Stimulated activated CD4-positive, alpha-beta T cell treated with anti-CD3 and anti-CD28 coated beads, Interleukin-12 subunit alpha, Interleukin-12 subunit beta, amount 100 ng/mL, for 24 hours (primary cell): ENCODE measurements at places on chromosomes 16 and 17.

DNA sequence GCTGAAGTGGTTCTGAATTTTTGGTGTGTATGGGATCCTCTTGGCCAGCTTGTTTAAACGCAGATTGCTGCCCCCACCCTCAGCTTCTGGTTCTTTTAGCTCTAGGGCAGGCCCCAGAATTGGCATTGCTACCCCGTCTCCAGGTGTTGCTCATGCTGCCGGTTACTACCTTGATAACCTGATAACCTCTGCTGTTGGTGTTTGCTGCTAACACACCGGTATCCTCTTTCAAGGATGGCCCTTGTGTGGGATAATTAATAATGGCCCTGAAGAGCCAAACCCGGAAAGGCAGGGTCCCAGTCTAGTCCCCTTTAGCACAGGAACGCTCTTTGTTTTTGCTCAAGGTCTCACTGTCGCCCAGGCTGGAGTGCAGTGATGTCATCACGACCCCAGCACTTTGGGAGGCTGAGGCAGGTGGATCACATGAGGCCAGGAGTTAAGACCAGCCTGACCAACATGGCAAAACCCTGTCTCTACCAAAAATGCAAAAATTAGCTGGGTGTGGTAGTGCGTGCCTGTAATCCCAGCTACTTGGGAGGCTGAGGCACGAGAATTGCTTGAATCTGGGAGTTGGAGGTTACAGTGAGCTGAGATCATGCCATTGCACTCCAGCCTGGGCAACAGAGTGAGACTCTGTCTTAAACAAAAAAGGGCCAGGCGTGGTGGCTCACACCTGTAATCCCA, 1.3 kb upstream of the ST3GAL2 start:
- no peak for DNase-seq

- DNase-seq: no peak
Observed at GRCh38 chr17:2977157-2977556, 86.2 kb downstream of the OR1D5 start.

DNA sequence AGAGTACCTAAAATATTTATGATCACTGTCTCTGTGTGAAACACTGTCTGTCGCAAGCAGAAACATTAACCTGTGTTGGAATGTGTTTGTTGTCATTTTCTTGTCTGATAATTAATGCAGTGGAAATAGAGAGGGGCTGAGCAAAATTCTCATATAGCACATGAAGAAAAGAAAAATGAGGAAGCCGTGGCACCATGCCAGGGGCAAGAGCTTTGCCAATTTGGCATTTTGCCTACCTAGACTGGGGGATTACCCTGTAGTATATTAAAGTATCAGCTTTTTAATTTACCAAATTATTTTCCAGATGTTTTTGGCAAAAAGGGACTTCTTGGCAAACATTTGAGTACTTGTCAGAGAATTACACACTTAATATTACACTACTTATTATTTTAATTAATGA, 1326.6 kb upstream of the GOT2 start:
- DNase-seq: no peak

DNA sequence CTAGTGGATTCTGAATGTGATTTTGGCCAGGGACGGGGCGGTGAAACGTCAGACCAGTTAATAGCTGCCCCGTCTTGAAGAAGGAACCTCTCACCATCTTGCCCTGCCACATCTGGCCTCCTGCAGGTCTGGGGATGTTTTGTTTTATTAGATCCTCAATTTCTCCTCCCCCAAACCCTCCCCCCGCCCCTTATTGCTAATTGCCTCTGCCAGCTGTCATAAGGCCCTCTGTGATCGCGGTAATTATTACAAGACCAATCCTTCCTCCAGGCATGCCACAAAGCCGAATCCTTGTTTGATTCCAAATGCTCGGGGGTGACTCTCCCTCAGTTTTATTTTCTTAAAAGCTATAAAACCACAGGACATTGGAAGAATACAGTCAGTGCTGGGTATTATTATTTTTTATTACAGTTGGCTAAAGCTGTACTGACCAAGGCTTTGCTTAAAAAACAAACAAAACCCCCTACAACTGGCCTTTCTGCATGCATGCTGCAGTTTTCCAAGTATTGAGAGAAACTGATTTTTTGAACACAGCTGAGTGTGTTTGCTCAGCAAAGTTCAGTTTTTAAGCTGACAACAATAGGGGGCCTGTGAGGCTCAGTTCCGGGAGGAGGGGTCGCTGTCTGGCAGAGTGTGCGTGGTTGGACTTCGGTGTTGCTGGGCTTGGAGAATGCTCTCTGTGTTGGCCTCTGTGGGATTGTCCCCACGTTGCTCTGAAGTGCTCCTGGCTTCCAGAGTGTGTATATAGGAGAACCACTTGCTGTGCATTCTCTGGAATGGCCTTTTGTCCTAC, 1.7 kb downstream of the KSR1 start:
- DNase-seq: no peak

GRCh38 chr16:34078691-34079090, 619.3 kb downstream of the TP53TG3F start:
- DNase-seq: no peak

- no peak for DNase-seq
Observed at GRCh38 chr16:13098536-13098935, 197.1 kb downstream of the SHISA9 start.

- no peak for DNase-seq
Observed at GRCh38 chr17:50447870-50448595, 20.6 kb downstream of the CHAD start.

DNA sequence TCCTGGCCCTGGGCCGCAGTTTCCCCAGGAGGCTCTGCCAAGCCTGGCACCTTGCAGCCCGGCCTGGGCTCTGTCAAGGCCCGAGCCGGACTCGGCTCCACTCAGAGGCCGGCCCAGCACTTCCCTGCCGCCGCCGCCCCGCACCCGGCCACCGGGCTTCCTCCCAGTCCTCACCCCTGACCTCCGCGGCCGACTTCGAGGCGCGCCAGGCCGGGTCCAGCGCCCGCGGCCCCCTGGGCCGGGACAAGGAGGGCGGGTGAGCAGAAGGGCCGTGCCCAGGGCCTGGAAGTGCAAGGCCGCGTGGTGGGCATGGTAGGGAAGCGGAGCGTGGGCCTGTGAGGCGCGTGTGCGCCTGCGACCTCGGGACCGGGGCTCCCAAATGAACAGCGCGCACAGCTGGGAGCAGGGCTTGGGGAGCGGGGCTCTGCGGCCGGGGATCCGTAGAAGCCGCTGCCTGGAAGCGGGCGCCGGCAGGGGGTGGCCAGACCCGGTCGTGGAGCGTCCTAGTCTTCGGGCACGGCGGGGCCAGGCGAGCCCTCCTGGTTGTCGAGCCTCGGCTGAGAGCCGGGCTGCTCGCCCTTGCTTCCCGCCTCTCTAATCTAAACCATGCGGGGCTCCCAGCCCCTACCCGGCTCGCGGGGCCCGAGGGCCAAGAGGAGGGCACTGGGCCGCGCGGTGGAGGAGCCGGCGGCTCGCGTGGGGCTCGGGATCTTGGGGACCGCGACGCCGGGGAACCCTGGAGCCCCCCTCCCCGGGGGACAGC, 503 bp upstream of the TBX4 start:
- no peak for DNase-seq

- no peak for DNase-seq
Observed at GRCh38 chr16:49969091-49970030, 55.7 kb upstream of the CNEP1R1 start.

DNA sequence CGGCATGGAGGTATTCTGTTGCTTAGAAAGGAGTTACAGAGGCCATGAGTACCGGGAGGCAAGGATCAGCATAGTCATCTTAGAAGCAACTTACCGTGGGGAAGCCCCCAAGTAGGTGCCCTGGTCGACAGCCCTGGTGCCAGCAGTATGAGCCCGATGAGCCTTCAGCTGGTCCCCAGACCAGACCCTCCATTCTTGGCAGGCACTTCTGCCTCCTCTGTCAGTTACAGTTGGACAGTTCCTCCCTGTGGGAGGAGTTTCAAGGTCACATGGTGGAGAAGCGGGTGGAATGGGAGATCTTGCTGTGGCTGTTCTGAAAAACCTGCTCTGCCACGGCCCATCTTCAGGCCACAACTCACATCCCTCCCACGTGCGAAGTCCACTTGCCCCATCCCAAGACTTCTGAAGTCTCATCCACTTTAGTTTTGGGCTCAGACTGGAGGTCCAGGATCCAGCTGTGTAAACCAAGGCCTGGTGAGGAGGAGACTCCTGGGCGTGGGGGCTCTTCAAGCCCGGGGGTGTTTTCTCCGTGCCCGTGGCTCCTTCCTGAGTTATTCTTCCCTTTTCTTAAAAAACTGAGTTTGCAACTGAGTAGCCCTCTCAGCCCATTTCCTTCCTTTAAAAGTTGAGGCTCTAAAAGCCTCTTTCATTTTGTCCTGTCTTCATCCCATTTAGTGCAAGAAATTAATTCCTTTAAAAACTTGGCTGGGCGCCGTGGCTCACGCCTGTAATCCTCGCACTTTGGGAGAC, 133.5 kb downstream of the SEC14L1 start:
- DNase-seq: no peak

DNA sequence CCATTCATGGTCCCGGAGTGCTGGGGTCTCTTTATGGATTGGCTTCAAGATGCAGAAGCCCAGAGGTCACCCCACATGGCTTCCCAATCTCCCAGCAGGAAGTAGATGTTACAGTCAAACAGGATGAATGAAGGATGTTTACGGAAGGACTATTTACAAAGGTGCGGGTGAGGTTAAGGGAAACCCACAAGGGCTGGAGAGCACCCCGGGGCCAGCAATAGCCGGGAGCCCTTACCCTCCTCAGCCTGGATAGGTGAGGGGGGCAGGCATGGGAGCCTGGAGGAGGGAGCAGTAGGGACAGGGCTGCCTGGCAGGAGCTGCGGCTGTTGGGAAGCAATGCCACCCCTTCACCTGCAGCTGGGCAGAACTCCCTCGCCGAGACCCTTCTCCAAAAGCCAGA, 24.5 kb upstream of the CACNG1 start:
- DNase-seq: no peak

DNA sequence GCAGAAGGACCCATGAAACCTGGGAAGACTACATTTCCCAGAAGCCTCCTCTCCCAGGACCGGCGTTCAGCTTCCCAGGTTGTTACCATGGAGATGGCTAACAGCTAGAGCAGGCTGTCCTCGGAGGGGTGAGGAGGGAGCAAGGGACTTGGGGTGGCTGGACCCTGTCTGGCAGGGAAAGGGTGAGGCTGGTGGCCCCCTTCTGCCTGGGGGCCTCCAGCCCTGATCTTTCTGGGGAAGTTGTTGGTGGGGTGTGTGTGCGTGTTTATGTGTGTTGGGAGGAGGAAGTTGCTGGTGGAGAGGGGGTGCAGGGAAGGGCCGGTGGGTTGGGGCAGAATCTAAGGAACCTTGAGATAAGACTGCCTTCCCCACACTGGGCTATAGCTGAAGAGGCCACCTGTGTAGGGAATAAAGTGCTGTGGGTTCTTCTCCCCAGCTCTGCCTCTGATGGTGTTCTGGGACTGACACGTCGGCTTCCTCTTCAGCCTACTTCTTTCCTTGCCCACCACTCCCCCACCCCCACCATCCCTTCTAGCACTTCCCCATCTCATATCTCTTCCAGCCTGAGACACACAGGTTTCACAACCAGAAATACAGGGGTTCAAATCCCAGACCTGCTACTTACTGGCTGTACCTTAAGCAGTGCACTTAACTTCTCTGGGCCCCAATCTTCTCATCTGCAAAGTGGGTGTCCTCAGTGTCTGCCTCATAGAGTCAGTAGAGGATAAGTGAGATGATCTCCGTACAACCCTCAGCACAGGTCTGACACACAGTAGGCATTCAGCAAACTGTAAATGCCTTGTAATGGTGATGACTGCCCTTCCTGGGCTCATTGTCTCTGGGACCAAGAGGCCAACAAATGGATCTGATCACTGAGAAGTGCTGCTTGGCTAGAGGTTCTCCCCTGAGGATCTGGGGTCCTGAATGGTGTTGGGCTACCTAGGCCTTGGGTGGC, at the start of gene DRC7:
TSS of gene DRC7 (plus strand) at position 82 of the 955 bp plus-strand sequence. CDS start 3,144 bp downstream, outside the sequence.
- DNase-seq: no peak

GRCh38 chr17:71572343-71572742, 548.5 kb upstream of the SOX9 start:
- no peak for DNase-seq

DNA sequence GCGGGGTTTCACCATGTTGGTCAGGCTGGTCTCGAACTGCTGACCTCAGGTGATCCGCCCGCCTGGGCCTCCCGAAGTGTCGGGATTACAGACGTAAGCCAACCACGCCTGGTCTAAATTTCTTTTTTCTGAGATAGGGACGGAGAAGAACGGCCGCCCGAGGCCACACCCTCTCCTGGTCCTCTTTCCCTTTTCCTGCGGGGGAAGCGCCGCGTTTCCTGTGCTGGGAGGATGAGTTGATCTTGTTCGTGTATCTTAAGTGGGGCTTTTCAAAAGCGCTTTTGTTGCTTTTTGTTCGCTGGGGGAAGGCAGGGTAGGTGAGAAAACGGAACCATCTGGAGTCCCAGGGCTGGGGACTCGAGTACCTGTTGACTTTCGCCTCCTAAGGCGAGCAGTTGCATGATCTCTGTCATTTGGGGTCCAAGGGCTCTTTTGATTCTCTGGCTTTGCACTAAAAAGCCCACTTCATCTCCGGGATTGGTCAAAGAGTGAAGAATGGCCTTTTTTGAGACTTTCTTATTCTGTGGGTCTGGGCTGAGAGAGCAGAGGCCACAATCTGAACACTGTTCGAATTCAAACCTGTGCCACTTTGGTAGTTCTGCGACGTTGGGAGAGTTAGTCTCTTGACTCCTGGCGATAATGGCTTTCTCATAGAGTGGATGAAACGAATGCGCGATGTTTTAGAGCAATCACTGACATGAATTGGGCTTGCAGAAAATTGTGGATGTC, 1.3 kb downstream of the FUS start:
- peak; percentile 46 for DNase-seq

DNA sequence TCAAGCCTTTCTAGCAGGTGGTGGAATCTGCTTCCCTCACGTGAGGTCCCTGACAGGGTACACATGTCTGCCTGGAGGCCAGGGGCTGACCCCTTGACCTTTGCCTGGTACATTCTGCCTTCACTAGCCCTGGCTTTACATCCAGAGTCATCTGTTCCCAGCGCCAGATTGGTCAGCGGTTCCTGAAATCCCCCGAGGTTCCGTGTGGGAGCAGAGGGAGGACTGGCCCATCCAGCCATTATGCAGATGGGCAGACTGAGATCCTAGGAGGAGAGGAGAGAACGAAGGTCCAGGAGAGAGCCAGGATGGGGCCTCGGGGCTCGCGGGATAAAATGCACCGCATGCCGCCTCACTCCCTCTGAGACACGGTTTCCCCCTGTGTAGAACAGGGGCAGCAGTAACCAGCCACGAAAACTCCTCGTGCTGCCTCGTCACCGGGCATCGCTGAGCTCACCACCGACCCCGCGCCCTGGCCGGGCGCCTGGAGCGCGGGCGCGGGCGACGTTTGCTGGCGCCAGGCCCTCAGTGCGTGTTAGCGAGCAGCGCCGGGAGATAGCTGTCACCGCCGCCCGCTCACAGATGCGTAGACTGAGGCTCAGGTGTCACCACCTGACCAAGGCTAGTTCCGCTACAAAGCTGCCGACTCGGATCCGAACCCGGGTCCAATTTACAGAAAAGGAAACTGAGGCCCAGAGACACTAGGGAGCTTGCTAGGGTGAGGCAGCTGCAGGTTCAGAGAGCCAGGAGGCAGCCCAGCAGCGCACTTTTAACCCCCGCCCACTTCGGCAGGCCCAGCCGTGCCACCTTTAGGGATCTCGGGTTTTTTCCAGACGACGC, 811 bp upstream of the MAP2K3 start:
- DNase-seq: no peak

GRCh38 chr17:80497726-80498241, 21.4 kb upstream of the NPTX1 start:
- no peak for DNase-seq

GRCh38 chr16:82119405-82119804, 50.6 kb downstream of the MPHOSPH6 start:
- no peak for DNase-seq

- no peak for DNase-seq
Observed at GRCh38 chr16:85168732-85169256, 56.5 kb upstream of the CIBAR2 start.

GRCh38 chr16:77758508-77758907, 29.9 kb upstream of the VAT1L start:
- no peak for DNase-seq
